ENCODE measurements at places on chromosomes 7 and 10.

GRCh38 chr7:153399554-153399940 is 640.0 kb downstream of the ACTR3B start:
- DNase-seq: no peak

GRCh38 chr7:27121684-27122076 is 8.9 kb downstream of the HOXA4 start:
- no peak for DNase-seq

GRCh38 chr7:128886391-128887168 is 23.9 kb downstream of the ATP6V1F start:
- DNase-seq: no peak

DNA sequence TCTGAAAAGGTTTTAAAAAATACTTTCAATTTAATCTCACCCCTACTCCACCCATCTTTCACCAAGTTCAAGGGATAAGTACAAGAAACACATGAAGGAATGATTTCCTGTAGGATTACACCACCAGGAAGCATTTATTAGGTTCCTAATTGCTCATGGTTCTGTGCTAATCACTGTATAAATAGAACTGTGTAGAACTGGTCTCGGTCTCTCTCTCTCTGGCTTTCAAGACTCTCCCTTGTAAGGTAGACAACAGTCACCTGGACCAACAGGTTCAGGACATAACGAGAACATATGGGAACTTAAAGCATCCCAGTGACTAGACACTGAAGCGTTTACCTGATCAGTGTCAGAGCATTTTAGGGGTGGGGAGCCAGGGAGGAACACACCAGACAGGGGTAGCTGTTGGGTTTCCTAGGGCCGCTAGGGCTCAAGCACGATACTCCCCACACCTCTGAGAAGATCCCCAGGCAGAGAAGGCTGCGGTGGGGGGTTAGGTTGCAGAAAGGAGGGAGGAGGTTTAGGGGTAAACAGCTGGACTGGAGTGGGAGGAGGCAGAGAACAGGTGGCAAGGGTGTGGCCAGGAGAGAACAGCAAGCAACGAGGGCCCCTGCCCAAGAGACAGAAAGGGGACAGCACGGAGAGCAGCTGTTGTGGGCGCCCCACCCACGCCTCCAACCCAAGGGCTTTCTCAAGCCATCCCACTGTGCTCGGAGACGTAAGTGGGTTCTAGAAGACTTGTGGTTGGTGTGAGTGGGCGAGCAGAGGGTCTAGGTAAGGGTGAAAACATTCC is 52.5 kb upstream of the USP6NL start:
- no peak for DNase-seq

- no peak for DNase-seq
Observed at GRCh38 chr7:359226-359765, 69.3 kb downstream of the FOXL3 start.

DNA sequence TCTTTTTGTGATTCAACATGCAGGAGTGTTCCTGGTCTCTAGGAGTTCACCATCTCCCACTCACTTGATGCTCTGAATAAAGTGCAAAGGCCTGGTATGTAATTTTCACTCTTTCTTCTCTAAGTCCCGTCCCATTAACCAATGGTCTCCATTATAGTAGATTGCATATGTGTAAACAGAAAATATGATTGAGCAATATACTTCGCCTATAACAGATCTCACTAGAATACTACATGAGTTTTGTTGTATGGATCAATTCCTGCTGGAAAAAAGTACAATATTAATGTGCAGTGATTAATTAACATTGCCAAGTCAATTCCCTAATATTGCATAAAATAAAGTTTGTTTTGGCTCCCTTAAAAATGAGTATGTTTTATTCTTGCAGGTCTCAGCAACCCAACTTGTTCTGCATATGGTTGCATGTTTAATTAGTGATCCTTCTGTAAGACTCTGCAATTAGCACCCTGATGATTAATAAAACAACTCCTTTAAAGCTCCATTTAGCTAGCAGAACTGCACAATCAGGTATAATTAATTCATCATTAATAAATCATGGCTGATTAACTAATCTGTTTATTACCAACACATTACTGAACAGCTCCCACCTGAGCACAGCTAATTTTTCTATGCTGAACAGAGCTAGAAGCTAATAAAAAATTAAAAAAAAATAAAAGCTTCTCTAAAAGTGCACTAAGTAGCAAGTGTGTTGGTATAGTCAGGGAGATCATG is 37.8 kb upstream of the ATOH7 start:
- DNase-seq: no peak

GRCh38 chr10:102673236-102673818 is 29.0 kb downstream of the TRIM8 start:
- DNase-seq: no peak

DNA sequence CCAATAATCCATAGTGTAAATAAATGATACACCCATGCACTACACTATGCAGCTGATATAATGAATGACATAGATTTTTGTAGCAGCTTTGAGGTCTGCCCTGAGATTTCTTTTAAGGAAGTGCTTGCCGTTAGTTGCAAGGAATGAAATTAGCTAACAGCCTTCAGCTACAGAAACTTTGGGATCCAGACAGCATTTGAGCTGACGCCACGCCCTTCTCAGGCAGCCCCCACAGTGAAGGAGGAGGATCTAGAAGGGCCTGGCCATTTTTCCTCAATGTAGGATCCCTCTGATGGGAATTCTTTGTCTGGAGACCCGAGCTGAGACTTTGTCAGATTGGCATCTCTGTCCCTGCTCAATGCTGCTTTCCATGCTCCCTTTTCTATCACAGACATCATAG is 6.1 kb upstream of the PDK4 start:
- no peak for DNase-seq
